ENCODE measurements at places on chromosomes 1 and 21.
A peak's percentile ranks its signal among the peaks of the same experiment; 100 is the strongest.

GRCh38 chr21:40355076-40355475 lies 487.8 kb downstream of the PCP4 start:
- no peak for DNase-seq

DNA sequence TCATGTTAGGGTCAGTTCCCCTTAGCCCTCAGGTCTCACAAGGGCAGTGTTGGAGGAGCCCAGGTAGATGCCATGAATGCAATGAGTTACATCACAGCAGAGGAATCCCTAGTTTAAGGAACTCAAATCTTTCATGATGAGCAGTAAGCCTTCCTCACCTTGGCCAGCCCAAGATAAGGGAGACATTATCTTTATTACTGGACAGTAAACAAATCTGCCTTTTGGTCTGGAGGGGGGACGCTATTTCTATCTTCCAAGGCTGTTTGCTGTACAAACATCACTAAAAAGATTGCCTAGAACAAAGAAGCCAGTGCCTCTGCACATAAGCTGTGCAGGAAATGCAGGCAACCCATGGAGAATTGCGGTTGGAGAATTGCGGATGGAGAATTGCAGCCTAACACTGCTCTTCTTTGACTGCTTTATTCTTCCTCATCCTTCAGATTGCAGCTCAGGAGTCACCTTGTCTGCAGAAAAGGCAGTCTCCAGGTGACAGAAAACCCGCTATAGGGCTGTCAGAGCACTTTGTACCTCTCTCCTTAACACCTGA lies 2.3 kb upstream of the CHI3L1 start:
- no peak for DNase-seq

DNA sequence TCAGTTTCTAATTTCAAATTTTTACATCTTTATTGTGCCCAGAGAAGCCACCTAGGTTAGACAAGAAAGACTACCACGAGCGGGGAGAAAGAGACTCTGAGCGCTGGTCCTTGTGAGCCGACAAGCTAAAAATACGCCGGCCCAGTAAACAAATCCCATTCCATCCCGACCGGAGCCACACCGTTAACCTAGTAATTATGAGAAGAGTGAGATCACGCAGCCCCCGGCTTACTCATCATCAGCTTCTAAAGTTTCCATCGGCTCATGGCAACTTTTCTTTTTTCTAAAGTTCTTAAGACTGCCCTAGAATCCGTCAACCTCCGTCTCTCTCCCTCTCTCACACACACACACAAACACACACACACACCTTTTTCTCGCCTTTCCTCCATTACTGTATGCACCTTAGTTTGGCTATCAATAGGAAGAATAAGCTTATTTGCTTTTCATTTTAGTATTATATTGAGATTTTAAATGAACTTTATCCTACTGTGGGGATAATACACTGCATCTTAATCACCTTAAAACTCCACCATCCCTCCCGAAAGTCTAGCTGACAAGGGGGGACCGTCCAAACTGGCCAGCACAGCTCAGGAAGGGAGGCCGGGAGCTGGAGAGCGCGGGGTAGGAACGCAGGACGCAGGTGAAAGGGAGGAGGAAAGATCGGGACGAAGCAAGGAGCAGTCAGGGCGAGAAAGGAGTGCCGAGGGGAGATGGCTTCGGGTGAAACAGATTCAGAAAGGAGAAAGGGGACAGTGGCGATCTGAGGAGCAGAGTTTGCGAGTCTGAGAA lies 728 bp downstream of the OTUD7B start:
- DNase-seq: peak; percentile 67

GRCh38 chr1:99662539-99663080 lies 16.7 kb downstream of the PALMD start:
- no peak for DNase-seq

GRCh38 chr21:29208682-29209059 lies 78.2 kb downstream of the MAP3K7CL start:
- no peak for DNase-seq

DNA sequence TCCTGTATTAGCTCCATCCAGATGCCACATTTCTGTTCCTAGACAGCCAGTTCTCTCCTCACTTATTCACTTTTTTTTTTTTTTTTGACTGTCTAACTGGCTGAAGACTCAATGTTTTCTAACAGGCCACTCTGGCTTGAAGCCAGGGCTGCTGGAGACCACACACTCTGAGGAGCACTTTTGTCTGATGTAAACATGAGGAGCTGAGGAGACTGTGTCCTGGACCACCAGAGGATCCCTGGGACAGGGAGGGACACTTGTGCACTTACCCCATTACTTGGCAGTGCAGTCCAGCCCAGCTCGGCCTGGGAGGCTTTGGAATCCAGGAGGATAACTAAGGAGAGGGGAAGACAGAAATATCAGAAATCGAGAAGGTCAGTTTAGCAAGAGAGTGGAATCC lies 2.4 kb downstream of the EPHA10 start:
- no peak for DNase-seq

GRCh38 chr21:17118638-17119384 lies 394.0 kb upstream of the CXADR start:
- no peak for DNase-seq

- DNase-seq: no peak
These were observed 176.8 kb downstream of the DISC1 start for GRCh38 chr1:231803353-231803752.

- peak; percentile 61 for DNase-seq
These were observed 322.4 kb downstream of the SETD4 start for GRCh38 chr21:35737899-35738346.

DNA sequence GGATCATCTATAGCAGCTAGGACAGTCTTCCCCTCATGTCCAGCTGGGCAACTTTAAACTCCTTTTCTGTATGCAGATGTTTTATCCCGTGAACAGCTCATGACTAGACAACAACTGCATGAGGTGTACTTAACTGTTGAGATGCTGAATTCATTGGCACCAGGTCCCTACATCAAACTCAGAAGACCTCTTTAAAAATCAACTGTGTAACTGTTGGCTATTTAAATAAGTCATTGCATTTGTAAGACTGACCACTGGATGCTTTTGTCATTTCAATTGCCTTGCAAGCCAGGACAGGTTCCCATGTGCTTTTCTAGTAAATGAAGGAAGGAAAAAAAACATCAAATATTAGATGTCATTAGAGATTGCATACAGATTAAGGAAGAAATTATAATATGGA lies 28.3 kb upstream of the GORAB start:
- no peak for DNase-seq

DNA sequence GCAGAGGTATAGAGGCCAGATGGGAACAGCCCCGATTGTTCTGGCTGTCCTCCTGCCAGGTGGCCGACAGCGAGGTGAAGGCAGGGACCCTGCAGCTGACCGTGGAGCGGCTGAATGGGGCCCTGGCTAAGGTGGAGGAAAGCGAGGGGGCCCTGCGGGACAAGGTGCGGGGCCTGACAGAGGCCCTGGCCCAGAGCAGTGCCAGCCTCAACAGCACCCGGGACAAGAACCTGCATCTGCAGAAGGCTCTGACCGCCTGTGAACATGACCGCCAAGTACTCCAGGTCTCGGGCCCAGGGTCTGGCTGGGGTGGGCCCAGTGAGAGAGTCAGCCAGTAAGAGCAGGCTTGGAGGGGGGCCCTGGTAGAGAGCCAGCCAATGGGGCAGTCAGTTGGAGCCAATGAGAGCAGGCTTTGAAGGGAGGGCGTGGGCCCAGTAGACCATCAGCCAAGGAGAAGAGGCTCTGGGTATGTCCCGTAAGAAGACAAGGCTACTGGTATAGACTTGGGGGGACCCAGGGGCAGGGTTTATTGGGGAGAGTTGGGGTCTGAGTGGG lies 11.3 kb downstream of the MFAP2 start:
- DNase-seq: peak; percentile 71

DNA sequence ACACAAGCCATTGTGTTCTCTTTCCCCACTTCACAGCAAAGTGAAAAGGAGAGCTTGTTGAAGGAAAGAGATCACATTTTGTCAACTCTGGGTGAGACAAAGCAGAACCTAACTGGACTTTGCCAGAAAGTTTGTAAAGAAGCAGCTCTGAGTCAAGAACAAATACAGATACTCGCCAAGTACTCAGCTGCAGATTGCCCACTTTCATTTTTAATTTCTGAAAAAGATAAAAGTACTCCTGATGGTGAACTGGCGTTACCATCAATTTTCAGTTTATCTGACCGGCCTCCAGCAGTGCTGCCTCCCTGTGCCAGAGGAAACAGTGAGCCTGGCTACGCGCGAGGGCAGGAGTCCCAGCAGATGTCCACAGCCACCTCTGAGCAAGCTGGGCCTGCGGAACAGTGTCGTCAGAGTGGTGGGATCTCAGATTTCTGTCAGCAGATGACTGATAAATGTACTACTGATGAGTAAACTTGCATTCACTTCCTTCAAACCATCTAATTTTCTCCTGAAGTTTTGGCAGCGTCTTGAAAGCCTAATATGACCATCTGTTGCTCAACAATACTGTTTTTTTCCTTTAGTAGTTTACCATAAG lies 43.7 kb downstream of the BACH1 start:
- DNase-seq: no peak

GRCh38 chr1:48109390-48110013 lies 112.3 kb upstream of the TRABD2B start:
- no peak for DNase-seq

DNA sequence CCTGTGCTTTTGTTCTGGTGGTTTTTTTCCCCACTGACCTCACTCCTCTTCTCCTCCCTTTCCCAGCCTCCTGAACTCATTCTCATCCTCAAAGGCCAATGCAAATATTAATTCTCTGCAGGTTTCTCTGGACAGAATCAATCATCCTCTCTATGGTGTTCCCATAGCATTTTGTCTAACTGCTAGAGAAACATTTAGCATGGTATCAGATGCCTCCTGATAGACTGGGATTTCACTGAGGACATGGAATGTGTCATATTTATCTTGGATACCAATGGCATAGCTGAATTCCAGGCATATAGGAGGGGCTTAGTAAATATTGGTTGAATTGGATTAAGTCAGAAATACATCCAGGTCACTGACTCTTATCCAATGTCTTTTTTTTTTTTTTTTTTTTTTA lies 46.1 kb upstream of the SRP9 start:
- no peak for DNase-seq

DNA sequence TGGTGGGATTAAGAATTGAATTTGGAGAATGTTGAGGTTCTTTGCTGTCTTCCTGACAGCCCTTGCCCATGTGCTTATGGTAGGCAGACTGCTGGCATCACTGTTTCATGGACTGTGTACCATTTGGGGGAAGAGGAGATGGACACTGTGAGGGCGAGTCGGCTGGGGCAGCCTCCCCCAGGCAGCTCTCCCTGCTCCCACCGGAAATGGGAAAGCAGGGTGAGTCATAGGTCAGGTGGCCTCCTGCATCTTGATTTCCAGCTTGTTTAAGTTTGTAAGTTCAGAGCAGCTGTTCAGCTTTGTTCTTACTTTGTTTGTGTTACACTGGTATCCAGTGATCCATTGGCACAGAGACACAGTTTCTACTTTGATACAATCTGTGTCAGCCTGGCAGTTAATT lies 87.2 kb upstream of the CNIH3 start:
- no peak for DNase-seq

- DNase-seq: no peak
These were observed 42.9 kb downstream of the IER5 start for GRCh38 chr1:181131255-181131941.

GRCh38 chr1:174702011-174702410 lies 254.2 kb downstream of the GPR52 start:
- DNase-seq: no peak

GRCh38 chr21:37356706-37357105 lies 9.9 kb upstream of the DYRK1A start:
- DNase-seq: no peak

GRCh38 chr1:235997049-235997448 lies 67.8 kb downstream of the NID1 start:
- DNase-seq: no peak

DNA sequence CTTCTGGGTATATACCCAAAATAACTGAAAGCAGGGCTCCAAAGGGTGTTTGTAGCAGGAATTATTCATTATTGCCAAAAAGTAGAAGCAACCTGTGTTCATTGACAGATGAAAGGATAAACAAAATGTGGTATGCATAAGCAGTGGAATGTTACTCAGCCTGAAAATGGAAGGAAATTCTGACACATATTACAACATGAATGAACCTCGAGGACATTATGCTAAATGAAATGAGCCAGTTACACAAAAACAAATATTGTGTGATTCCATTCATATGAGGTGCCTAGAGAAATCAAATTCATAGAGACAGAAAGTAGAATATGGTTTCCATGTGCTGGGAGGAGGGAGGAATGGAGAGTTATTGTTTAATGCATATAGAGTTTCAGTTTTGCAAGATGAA lies 86.3 kb upstream of the ARTN start:
- no peak for DNase-seq

DNA sequence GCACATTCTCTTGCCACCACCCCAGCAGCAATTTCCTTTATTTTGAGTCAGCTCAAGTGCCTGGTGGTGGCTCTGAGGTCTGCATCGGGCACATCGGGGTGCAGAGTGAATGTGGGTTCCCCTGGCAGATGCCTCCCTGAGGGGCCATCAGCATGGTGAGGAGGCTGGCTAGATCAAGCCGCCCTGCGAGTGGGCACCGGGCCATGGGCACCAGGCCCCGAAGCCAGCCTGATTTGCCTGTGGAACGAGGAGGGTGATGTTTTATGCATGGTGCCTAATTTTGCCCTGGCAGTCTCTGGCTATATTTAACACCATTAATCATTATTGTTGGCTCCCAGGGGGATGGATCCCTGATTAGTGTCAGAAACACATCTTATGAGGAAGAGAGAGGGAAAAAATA lies 36.3 kb downstream of the ACTL8 start:
- DNase-seq: no peak

DNA sequence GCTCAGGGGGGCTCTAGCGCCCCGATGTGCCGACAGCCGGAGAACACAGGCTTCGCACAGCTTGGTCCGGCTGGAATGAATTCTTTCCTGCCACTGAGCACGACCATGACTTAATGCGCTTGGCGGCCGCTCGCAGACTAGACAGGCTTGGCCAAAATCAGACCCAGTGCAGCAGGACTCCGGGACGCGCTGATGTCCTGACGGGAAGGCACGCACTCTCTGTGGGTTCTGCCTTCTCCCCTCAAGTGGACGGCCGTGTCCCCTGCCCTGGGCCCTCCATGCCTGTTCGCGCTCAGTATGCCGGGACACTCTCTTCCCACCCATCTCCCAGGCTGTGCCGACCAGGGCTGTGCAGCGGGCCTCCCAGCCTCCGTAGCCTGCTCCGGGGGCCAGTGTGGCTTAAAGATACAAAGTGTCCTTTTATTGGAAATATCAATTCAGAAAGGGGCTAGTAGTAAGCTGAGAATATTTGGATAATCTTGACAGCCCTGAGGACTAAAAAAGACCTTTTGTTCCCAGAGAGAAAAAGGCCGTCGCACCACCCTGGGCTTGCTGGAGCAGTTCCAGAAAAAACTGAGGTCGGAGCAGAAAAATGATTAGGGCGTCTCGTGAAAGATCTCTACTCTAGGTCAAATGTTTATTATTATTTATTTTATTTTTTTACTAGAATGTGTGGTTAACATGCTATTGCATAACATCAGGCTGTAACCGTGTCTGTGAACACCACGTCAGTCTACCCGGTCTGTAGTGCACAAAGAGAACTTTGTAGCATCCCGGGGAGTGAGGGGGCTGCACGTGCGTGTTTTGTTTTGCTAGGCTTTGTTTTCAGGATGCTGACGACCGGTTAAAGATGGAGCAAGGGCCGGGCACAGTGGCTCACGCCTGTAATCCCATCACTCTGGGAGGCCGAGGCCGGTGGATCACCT lies 88.1 kb upstream of the ARHGEF16 start:
- peak; percentile 69 for DNase-seq

All from right hindlimb (tissue), 1 donor.